Astrocyte (in vitro differentiated cells and primary cell): ENCODE measurements at places on chromosomes 1 and 21.

GRCh38 chr1:94205639-94206038, 31.7 kb downstream of the ARHGAP29 start:
- DNase-seq, result peak; percentile 17

DNA sequence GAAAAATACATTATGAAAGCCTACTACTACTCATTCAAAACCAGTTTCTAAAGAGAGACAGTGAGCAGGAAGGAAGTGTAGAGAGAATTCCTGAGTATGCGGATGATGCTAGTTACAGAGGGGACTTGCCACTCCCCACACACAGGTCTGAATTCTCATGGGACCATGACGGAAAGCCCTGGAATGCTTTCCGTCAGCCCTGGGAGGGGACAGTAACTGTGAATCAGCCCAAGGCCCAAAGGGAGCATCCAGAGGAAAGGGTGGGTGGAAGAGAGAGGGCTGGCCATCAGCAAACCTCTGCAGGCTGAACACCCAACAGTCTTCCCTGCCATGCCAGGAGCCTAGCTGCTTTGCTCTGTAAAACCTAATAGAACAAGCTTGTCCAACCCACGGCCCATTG, 36.4 kb downstream of the RCSD1 start:
- DNase-seq, result peak; percentile 32

DNA sequence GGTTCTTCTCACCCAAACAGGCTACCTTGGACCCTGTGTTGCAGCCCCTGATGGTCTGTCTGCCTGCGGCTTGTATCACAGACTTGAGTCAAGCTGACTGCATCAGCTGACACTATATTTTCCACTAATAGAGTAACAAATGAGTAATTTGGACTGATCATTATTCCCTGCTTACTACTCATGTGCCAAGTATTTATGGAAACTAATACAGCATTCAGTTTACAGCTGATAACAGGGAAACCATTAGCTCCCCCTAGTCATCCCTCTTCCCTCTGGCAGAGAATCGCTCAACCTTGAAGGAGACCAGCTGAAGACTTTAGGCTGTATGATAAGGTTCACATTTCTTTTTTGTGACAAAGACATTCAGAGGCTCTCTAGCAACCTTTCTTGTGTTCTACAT, 116.6 kb upstream of the SYT6 start:
- peak; percentile 10 for DNase-seq

GRCh38 chr1:246381452-246381851, 125.6 kb downstream of the SMYD3 start:
- no peak for DNase-seq

- DNase-seq, result no peak
Measured at GRCh38 chr1:173302890-173303829, 96.0 kb upstream of the TNFSF4 start.

DNA sequence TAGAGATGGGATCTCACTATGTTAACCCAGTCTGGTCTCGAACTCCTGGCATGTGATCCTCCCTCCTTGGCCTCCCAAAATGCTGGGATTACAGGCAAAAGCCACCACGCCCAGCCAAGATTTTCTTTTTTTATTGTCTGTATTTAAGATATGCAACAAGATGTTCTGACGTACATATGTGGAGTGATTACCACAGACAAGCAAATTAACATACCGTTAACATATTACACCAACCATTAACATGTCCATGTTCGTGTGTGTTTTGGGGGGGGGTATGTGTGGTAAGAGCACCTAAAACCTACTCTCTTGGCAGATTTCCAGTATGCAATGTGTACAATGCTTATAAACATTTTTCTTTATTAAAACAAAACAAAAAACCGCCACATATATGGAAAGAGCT, 10.6 kb upstream of the KCNE2 start:
- no peak for DNase-seq

DNA sequence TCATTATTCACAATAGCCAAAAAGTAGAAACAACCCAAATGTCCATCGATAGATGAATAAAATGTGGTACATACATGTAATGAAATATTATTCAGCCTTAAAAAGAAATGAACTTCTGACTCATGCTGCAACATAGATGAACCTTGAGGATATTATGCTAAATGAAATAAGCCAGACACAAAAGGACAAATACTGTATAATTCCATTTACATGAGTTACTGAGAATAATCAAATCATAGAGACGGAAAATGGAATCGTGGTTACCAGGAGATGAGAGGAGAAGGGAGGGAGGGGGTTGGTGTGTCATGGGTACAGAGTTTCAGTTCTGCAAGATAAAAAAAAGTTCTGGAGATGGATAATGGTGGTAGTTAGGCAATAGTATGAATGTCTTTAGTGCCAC, 184.1 kb downstream of the PSMG1 start:
- no peak for DNase-seq

- no peak for DNase-seq
Measured at GRCh38 chr1:37305841-37306240, 168.5 kb upstream of the ZC3H12A start.

- DNase-seq, result no peak
Measured at GRCh38 chr1:219498666-219499065, 114.2 kb downstream of the ZC3H11B start.

DNA sequence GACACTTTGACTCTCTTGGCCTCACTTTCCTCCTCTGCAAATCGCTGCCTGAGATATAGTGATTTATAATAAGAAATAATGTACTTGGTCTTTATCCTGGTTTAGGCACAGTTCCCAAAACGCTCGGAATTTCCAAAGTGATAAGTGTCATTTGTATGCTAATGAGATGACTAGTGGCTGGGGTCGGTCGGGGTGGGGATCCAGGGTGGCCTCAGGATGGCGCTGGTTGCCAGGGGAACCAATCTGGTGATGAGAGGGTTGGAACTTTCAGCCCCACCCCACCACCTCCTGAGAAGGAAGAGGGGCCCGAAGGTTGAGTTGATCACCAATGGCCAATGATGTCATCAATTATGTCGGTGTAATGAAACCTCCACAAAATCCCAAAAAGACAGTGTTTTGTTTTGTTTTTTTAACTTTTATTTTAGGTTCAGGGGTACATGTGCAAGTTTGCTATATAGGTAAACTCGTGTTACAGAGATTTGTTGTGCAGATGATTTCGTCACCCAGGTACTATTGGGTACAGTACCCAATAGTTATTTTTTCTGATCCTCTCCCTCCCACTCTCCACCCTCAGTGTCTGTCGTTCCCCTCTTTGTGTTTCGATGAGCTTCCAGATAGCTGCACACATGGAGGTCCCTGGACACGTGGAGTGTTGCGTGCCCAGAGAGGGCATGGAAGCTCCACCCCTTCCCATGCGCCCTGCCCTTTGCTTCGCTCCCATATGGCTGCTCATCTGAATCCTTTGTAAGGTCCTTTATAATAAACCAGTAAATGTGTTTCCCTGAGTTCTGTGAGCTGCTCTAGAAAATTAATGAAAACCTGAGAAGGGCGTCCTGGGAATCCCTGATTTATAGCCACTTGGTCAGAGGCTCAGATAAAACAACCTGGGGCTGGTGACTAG, 97.2 kb downstream of the KCNN3 start:
- no peak for DNase-seq

GRCh38 chr1:45172005-45172404, 34.4 kb downstream of the ZSWIM5 start:
- DNase-seq, result no peak

- DNase-seq, result peak; percentile 65
Measured at GRCh38 chr1:228163007-228163753, 2.4 kb upstream of the IBA57 start.

- no peak for DNase-seq
Measured at GRCh38 chr1:163130225-163130856, 61.2 kb downstream of the RGS4 start.

DNA sequence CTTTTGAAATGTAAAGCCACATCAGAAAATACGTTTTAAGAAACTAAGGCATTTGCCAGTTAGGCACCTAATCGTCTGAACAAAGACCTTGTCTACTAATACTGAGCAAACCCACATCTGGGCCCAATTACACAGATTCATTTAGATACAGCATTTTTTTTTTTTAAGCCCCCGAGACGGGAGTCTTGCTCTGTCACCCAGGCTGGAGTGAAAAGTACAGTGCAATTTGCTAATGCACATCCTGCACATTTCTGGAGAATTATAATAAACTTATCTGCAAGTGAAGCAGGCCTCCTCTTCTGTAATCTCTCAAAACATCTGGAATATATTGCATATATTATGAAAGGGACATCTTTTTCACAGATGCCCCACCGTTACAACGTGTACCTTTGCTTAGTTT, 3.3 kb downstream of the RSRP1 start:
- DNase-seq, result no peak
